ENCODE measurements at places on chromosomes 16 and 17.

- no peak for DNase-seq
These were observed 24.2 kb upstream of the RBBP6 start for GRCh38 chr16:24515186-24515585.

GRCh38 chr16:19304750-19305149 lies 19.2 kb downstream of the CLEC19A start:
- DNase-seq = no peak

GRCh38 chr17:54902611-54903010 lies 2.0 kb downstream of the TOM1L1 start:
- DNase-seq = no peak

DNA sequence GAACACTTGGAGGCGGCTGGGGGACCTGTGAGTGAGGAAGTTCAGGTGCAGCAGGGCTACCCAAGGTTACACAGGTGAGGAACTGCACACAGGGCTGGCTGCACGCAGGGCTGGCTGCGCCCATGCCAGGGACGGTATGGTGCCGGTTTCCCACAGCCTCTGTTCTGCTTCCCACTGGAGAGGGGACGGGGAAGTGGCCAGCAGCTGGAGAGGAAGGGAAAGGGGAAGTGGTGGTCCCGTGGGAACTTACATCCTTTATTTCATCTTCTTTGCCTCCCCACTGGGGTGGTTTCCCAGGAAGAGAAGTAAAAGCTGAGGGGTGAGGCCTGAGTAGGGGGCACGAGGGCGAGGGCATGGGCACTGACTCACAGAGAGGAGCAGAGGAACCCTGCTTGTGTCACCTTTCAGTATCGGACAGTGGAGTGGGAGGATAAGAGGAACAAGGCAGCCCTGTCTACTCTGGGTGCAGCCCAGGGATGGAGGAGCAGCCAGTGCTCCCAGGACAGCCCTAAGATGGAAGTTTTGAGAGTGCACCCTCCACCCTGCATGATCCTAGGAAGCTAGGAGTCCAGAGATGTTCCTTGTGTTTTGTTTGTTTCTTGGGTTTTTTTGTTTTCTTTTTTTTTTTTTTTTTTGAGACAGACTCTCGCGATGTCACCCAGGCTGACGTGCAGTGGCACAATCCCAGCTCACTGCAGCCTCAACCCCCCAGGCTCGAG lies 25.5 kb upstream of the CDH1 start:
- DNase-seq = no peak

DNA sequence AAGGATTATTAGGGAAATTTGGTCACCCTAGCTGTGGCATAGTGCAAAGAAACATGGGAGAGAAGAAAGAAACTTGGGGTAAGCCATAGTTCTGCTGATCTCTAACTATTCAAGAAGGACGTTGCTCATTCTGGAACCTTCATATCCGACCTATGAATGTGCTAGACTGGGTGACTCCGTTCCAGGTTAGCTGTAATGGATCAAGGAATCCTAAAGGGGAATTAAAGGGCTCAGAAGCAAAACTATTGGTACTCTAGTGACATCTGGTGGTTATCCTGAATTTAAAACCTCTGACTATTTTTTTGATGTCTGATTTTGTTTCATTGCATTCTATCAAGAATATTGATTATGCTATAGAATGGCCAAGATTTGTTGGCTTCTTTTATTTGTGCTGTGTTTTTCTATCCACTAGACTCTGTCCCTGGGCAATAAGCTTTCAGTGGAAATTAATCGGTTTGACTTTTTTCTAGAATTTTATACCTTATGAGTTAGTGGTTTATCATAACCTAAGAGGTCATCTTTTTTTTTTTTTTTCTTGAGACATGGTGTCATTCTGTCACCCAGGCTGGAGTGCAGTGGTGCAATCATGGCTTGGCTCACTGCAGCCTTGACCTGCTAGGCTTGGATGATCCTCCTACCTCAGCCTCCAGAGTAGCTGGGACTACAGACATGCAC lies 19.5 kb downstream of the PCTP start:
- DNase-seq = no peak

GRCh38 chr16:52095471-52095870 lies 451.5 kb downstream of the TOX3 start:
- no peak for DNase-seq

- no peak for DNase-seq
These were observed 1.8 kb upstream of the SSTR2 start for GRCh38 chr17:73163043-73163442.

- no peak for DNase-seq
These were observed 6.5 kb upstream of the PNPO start for GRCh38 chr17:47934856-47935255.

DNA sequence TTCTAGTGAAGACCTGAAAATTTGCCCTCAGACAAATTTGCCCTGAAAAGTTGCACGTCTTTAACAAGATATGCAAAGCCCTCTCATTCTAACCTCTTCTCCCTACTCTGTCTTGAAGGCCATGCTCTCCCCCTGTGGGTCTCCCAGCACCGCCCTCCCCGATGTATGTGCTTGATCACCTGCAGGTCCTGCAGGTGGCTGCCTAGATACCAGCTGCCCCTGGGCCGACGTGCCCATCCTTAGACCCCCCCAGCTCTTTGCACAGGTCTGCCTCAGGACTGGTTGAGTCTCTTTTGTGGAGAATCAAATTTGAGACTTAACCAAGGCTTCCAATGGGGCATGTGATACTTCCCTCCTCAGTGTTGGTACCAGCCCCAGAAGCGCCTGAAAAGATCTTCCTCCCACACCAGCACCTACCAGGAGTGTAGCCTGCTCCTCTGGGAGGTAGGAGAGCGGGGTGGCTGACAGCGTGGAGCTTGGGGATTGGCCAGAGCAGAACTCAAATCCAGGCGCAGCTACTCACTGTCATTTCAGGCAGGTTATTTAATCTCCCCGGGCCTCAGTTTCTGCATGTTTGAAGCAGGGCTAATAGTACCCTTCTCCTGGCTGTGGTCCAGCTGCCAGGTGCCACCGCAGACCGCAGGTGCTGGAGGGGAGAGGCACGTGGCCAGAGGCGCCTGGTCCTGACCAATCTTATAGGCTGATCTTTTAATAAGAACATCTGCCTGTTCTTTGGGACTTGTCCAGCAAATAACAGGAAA lies 4.5 kb upstream of the MRPL38 start:
- DNase-seq = no peak

- DNase-seq = no peak
These were observed 13.6 kb downstream of the CHD9 start for GRCh38 chr16:53068423-53068833.

GRCh38 chr16:67029254-67030096 lies 526 bp downstream of the CBFB start:
- DNase-seq = peak; percentile 44

GRCh38 chr17:21248500-21248899 lies 4.7 kb downstream of the NATD1 start:
- no peak for DNase-seq

DNA sequence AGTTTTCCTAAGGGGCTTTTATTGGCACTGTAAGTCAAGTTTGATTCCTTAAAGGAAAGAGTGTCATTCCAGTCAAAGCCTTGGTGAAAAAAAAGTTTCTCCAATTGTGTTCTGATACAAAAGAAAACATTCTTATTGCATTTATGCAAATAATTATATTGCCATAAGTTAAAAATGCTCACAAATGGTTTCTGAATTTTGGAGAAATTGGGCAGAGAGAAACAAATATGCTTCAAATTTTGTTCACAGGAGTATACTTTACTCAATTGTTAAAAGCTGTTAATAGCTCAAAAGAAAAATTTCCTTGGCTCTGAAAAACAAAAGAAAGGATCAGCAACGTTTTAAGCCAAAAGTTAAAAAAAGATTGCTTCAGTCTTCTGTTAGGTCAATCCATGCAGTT lies 60.2 kb downstream of the PIGL start:
- DNase-seq = no peak

DNA sequence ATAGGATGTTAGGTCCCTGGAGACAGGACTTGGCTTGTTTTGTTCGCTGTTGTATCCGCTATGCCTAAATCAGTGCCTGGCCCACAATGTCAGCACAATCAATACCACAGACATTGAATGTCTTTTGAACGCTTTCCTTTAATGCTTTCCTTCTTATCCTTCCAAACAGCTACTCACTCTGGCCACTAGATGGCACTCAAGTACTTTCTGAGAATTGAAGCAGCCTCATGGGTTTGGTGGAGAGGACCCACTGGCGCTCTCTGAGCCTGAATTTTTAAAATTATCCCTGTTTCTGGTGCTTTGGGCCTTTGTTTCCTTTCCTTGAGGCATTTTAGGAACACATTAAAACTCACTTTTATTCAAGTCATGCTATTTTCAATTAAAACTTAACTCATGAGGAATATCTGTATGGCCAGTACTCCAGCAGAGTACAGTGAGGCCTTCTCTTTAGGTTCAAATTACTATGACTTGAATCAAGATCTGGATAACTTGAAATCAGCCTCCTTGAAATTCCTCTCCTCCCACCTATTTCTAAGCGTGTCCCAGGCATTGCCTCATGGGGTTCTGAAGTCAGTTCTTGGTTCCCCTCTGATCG lies 3.2 kb upstream of the NLRP1 start:
- DNase-seq = peak; percentile 38

- no peak for DNase-seq
These were observed 16.7 kb downstream of the IL34 start for GRCh38 chr16:70662991-70663523.

DNA sequence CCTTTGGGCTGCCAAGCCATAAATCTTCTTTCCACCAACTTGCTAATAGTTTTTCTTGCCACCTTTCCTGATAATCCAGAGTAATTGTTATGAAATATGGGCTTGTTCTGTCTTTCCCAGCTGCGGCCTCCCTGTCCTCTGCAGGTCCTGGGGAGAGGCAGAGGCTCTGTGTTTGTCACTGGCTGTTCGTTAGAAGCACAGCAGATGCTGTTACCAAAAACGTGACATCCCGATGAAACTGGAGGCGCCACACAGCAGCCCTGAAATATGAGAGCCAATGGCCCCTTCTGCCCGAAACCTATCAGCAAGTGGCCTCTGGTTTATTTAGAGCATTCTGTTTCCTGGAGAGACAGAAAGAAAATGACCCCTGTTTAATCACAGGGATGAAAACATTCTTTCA lies 115.1 kb upstream of the ANKFN1 start:
- no peak for DNase-seq

- no peak for DNase-seq
These were observed 9.2 kb upstream of the NUDT16L1 start for GRCh38 chr16:4684058-4684715.

DNA sequence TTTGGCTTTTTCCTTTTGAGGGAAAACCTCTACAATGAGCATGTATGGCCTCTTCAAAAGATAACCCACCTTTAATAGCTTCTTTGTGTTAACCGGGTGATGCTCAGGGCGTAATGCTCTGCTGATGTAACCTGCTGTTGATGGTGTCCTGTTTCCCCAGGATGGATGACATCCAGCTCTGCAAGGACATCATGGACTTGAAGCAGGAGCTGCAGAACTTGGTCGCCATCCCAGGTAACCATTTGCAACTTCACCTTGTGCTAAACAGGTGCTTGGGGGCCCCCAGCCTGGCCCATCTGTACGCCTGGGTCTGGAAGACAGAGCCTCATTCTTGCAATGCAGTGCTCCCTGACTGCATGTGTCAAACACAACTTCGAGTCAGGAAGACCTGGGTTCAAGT lies 75.1 kb downstream of the MARF1 start:
- DNase-seq = no peak

DNA sequence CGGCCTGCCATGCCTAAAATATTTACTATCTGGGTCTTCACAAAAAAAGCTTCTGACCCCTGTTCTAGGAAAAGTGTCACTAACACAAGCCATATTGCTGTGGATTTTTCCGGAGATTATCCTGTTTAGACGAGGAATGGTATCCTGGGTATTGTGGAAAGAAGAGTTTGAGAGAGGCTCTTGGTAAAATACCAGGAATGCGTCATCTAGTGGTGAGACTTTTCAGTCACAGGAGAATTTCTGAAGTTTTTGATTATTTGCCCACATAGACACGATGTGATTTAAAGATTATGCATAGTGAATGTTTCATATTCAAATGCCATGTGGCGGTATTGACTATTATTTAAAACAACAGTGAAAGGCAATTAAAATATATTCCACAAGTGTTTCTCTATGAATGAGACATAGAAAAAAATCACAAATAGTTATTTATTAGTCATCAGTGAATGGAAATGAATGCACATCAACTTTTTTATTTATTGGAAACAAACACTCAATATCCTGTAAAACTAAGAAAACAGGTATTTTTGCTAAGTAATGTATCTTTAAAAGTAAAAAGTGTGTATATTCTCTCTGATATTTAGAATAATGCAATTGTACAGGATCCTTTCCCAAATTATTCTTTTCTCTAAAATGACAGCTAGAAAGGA lies 7.8 kb downstream of the KRT28 start:
- DNase-seq = no peak

DNA sequence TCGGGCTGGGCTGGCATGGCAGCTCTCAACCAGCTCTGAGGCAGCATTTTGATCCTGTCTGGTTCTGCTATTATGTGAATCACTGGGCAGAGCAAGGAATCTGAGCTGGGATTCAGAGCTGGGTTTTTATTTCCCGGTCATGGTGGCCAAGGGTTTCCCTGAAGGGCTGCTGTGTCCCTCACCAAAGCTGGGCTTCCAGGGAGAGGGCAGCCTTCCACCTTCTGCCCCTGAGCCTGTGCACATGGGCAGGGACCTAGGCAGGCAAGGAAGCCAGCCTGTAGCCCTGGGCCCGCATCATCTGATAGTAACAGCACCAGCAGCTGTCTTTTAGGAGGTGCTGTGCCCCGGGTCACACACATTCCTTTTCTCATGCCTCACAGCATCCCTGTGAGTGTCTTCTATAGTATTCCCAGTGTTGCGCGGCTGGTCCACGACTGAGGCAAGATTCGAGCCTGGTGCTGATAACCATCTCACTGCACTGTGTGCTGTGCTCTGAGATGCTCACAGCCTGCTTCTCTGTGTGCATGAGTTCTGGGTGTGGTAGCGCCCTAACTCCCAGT lies 85.3 kb upstream of the PLCG2 start:
- DNase-seq = no peak

DNA sequence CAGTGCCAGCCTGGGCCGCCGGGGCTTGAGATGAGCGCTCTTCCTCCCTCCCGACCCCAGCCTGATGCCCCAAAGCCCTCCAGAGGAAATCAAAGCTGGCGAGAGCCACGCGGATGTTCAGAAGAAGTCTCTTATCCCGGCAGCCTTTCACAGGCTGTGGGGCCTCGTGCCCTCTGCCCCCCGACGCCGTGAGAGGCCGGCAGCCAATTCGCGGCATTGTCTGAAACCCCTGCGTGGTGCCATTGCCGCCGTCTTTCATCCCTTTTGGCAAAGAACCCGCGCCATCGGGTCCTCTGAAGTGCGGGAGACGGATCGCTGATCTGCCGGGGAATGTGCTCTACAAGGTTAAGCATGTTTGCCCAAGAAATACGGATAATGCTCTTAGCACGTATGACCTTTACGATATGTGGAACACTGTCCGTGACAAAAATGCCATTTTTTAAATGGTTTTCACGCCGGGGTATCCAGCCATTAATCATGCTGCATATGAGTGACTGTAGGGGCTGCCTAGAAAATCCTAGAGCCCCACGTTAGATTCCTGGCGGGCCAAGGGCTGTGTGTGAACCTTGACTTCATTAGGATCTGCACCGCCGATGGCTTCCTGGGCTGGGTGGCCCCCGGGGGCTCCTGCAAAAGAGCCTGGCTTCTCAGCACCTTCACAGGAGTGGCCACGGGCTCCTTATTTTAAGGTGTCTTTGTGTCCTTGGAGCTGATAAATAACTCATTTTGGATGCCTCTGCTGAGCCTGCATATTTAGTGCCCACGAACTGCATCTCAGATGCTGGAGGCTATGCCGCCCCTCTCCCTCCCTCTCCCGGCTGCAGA lies 165.1 kb upstream of the TNRC6C start:
- DNase-seq = no peak

Measured in stimulated activated CD4-positive, alpha-beta T cell treated with anti-CD3 and anti-CD28 coated beads, Interleukin-2, amount 100 ng/mL, for 48 hours (primary cell).